ENCODE measurements at places on chromosomes 1 and 21. TPM values are rescaled to one million over a fixed set of nuclear protein-coding genes. Genes with fewer than 3 reads are reported as not detected.

DTL gene
- total RNA-seq, result 101 TPM

NLRP3 gene
- total RNA-seq, result 9.1 TPM

KRTAP19-8 gene
- total RNA-seq, result not detected

ESPN gene
- 0.44 TPM for total RNA-seq

MYOM3 gene
- not detected for total RNA-seq

OR2L5 gene
- total RNA-seq, result not detected

MROH7 gene
- 0.12 TPM for total RNA-seq

UBE2U gene
- not detected for total RNA-seq

PRKAA2 gene
- 0.02 TPM for total RNA-seq

PSMB2 gene
- total RNA-seq, result 107 TPM

SLFNL1 gene
- 0.08 TPM for total RNA-seq

A3GALT2 gene
- total RNA-seq, result not detected

CLEC20A gene
- not detected for total RNA-seq

IKBKE gene
- total RNA-seq, result 18.7 TPM

TAS1R2 gene
- total RNA-seq, result not detected

FGGY gene
- total RNA-seq, result 6.6 TPM

CRP gene
- not detected for total RNA-seq

FAAH gene
- 3.4 TPM for total RNA-seq

LDLRAD1 gene
- total RNA-seq, result not detected

BCAS2 gene
- total RNA-seq, result 68.0 TPM

CZIB gene
- 44.8 TPM for total RNA-seq

SLC45A3 gene
- total RNA-seq, result 0.44 TPM

TGFB2 gene
- 0.04 TPM for total RNA-seq

OR10J1 gene
- total RNA-seq, result not detected

SYT2 gene
- total RNA-seq, result not detected

GPR25 gene
- not detected for total RNA-seq

IL20 gene
- not detected for total RNA-seq

TCEA3 gene
- total RNA-seq, result 7.4 TPM

CCDC17 gene
- 1.1 TPM for total RNA-seq

FNDC7 gene
- total RNA-seq, result not detected

AGRN gene
- 30.4 TPM for total RNA-seq

ZBED6 gene
- 11.5 TPM for total RNA-seq

SGIP1 gene
- total RNA-seq, result not detected

REN gene
- total RNA-seq, result not detected

DNAJC28 gene
- 0.23 TPM for total RNA-seq

ANGPTL1 gene
- total RNA-seq, result not detected

HCRTR1 gene
- not detected for total RNA-seq

CRNN gene
- total RNA-seq, result not detected
